NCI-H1436 treated with DMSO at 0.1 percent for 48 hours (cell line): ENCODE measurements at places on chromosomes 2 and 18.
A peak's percentile ranks its signal among the peaks of the same experiment; 100 is the strongest.

DNA sequence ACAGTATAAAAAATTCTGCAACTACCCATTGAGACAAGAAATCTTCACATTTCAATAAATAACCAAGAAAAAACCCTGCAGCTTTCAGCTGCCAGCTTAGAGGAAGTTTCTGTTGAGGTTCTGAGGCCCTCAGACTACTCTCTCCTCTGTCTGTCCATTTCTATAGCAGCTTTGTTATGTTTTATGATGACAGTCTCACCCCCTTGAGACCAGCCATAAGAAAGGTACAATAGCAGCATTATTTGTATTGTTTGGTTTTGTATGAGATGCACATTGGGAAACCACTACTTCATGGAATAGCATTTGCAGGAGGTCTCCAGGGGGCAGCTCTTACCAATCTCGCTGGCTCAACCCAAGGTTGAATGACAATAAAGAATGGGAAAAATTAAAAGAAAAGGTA is 334.6 kb upstream of the VRK2 start:
- peak; percentile 70 for DNase-seq

- no peak for DNase-seq
These were observed 233.2 kb upstream of the PARD3B start for GRCh38 chr2:204312105-204312504.

DNA sequence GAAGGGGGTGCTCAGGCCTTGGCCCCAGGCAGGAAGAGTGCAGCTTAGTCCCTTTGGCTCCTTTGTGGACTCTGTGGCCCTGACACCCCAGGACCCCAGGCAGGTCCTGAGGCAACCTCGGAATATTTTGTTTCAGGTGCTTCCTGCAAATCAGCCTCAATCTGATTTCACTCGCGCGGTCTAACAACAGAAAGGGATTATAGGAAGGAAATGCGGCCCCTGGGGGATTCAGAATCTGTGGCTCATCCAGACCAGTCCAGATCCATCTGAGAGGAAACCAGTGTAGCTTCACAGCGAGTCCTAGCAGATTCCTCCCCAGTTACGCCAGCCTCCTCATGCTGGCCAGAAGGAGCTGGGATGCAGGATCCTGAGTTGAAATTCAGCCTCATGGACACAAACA is 59.5 kb upstream of the YWHAQ start:
- no peak for DNase-seq

- DNase-seq: no peak
These were observed 176.7 kb upstream of the SLC8A1 start for GRCh38 chr2:40628556-40628955.
